ENCODE measurements at places on chromosomes 4 and X. TPM values are rescaled to one million over a fixed set of nuclear protein-coding genes. Genes with fewer than 3 reads are reported as not detected.

The ADAMTS3 gene
- total RNA-seq: not detected

- DNase-seq: no peak
Observed at GRCh38 chr4:66606908-66607307, 936.6 kb upstream of the EPHA5 start.

DNA sequence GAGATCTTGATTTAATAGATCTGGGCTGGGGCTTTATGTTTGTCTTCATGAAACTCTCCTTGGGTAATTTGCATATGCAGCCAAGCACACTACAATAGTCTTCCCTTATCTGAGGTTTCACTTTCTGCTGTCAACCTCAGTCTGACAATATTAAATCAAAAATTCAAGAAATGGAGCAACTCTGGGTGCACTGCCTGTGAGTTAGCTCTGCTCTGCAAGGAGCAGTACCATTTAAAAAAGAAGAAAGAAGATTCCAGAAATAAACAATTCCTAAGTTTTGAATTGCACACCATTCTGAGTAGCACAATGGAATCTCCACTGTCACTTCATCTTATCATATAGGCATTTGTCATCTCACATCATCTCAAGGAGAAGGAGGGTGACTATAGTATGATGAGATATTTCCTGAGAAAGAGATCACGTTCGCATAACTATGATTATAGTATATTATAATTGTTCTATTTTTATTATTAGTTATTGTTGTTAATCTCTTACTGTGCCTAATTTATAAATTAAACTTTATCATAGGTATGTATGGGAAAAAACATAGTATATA, 9.4 kb downstream of the FNIP2 start:
- DNase-seq: no peak

The PAGE4 gene
- not detected for total RNA-seq

GRCh38 chrX:25941087-25941486, 197.1 kb upstream of the MAGEB18 start:
- DNase-seq: no peak

The ADAM29 gene
- total RNA-seq: not detected

The P2RY4 gene
- 0.34 TPM for total RNA-seq

The TMLHE gene
- 19.5 TPM for total RNA-seq

- DNase-seq: no peak
Observed at GRCh38 chr4:89009761-89010369, 47.1 kb downstream of the FAM13A start.

DNA sequence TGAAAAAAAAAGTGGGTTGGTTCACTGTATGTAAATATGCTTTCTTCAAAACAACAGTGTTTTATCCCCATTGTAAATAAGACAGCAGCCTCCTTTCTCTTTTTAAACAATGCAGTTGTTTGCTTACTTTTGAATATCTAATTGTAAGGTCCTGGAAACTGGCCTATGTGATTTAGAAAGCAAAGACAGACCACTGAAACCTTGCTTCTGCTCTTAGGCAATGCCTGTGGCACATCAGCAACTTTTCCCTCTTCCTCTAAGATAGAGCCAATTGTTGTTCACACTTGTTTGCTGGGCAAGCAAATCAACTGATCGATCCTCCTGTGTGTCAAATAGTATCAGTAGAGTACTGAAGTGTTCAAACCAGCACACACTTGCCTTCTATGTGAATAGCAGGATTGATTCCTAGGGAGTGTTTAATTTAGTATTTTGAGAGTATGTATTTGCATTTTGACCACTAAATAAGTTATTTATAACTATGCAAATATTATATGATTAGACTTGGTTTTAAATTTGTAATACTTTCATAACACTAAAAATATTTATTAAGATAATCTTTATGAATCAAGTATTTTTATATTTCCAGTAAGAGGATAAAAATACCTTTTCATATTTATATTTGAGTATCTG, 55.4 kb upstream of the GRPR start:
- no peak for DNase-seq

DNA sequence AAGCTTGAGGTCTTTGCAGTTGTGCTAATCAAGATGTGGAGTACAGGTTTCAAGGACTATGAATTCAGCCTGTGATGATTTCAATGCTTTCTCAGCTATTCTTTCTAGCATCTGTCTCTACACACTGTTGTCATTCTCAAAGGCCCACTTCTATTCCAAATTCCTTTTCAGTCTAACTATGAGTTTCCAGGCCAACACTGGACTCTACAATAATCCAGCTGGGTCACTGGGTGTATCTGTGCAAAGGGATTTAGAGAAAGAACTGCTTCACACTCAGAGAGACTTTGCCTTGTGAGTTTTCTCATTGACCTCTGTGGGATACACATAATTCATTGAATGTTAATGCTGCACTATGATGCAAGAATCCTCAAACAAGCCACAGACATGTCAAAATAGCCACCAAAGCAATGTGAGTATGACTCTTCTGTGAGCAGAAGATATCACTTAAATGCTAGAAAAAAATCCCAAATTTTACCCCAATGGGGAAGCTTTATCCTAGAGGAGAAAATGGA, 171.8 kb upstream of the CLNK start:
- DNase-seq: no peak

The ASMT gene
- total RNA-seq: 0.21 TPM

DNA sequence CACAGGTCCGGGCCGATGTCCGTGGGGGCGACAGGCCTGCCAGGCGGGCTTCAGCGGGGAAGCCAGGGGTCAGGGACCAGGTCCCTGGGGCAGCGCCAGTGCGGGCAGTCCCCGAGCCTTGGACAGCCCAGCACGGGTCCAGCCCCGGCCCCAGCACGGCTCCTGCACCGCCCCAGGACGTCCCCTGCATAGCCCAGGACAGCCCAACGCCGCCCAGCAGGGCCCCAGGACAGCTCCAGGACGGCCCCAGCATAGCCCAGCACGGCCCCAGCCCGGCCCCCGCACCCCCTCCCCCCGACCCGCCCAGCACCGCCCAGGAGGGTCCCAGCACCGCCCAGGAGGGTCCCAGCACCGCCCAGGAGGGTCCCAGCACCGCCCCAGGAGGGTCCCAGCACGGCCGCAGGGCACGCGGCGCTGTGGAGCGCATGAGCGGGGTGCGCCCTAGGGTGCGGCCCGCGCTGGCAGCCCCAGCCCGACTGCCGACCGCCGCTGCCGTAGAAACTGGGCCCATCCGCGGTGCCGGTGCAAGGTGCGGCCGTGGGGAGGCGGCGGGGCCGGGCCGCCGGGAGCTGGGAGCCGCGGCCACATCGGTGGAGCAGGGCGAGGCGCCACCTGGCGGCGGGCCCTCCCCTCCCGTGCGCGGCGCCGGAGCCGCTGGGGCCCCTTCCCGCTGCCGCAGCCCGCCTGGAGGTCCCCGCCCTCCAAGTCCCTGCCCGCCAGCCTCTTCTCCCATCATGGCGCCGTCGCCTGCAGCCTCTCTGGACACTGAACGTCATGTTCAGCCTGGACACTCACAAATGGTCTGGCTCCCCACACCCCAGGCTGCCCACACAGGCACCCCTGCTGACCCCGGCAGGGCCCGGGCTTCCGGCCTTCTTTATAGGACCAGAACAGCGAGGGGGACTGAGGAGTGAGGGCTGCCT, 106.8 kb upstream of the NKX1-1 start:
- DNase-seq: peak; percentile 54

DNA sequence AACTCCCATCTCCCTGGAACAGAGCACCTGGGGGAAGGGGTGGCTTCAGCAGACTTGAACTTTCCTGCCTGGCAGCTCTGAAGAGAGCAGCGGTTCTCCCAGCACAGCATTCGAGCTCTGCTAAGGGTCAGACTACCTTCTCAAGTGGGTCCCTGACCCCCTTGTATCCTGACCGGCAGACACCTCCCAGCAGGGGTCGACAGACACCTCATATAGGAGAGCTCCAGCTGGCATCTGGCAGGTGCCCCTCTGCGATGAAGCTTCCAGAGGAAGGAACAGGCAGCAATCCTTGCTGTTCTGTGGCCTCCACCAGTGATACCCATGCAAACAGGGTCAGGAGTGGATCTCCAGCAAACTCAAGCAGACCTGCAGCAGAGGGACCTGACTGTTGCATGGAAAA, 244.1 kb upstream of the RASGEF1B start:
- DNase-seq: no peak

DNA sequence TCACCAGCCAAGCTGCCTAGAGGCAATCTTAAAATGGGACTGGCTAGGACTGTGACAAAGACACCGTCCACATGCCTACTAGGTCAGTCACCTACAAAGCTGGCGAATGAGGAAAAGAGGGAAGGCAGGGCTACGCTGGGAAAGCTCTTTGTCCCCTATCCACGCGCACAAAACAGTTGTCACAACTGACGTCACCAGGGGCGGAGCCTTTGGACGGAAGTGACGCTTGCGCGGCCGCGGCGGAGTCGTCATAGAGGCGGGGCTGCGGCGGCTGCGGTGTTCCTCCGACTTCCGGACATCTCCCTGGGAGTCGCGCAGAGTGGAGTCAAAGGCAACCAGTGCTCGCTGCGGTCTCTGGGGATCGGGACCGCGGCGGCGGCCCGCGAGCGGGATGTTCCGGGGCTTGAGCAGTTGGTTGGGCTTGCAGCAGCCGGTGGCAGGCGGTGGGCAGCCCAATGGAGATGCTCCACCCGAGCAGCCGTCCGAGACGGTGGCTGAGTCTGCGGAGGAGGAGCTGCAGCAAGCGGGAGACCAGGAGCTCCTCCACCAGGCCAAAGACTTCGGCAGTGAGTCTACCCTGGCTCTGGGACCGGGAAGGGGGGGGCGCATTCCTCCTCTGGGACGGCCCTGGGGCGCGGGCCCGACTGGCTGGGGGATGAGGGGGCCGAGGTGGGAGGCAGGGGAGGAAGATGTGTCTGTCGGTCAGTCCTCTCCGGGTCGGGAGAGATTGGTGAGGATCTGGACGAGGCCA, at the start of gene SYAP1:
Gene SYAP1, plus strand, starts transcription at position 279 of the 751 bp plus-strand sequence. Its CDS starts 113 bp downstream, at position 392.
- DNase-seq: peak; percentile 93

- DNase-seq: no peak
Observed at GRCh38 chr4:98967786-98968329, 27.7 kb upstream of the METAP1 start.

The SSX2B gene
- total RNA-seq: not detected

- no peak for DNase-seq
Observed at GRCh38 chrX:46404774-46405173, 140.4 kb downstream of the ZNF674 start.

DNA sequence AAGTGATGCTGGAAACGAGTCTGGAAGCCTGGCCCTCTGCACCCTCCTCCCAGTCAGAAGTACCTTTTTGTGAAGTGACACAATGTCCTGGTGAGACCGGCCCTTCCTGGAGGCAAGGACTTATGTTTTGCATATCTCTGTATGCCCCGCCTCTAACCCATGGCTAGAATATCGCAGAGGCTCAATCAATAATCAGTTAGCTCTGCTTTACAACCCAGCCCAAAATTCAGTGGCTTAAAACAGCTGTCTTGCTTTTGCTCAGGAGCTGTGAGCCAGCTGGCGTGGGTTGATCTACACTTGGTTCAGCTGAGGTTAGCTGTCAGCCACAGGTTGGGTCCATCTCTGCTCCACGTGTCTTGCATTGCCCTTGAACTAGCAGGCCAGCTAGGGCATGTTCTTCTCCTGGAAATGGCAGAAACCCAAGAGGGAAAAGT, 98.8 kb upstream of the METTL14 start:
- DNase-seq: no peak

GRCh38 chr4:37715889-37716402, 29.8 kb upstream of the RELL1 start:
- DNase-seq: peak; percentile 45

- DNase-seq: peak; percentile 83
Observed at GRCh38 chr4:183471946-183472708, 27.7 kb downstream of the CDKN2AIP start.

The TRIM75 gene
- total RNA-seq: not detected

The TMEM255A gene
- total RNA-seq: not detected

The CITED1 gene
- not detected for total RNA-seq

GRCh38 chrX:12080265-12080664, 58.0 kb upstream of the FRMPD4 start:
- DNase-seq: no peak

GRCh38 chrX:56729152-56729850, at the start of gene NBDY:
TSS of gene NBDY (plus strand) at chrX:56729243. CDS start at chrX:56729354, 111 bp downstream.
- peak; percentile 39 for DNase-seq

The MAGEA2 gene
- not detected for total RNA-seq

- DNase-seq: no peak
Observed at GRCh38 chr4:10033191-10033881, 12.0 kb upstream of the SLC2A9 start.

The ZNF518B gene
- total RNA-seq: 28.9 TPM

- no peak for DNase-seq
Observed at GRCh38 chr4:38366456-38366855, 297.5 kb upstream of the KLF3 start.

The MCF2 gene
- total RNA-seq: 0.46 TPM

DNA sequence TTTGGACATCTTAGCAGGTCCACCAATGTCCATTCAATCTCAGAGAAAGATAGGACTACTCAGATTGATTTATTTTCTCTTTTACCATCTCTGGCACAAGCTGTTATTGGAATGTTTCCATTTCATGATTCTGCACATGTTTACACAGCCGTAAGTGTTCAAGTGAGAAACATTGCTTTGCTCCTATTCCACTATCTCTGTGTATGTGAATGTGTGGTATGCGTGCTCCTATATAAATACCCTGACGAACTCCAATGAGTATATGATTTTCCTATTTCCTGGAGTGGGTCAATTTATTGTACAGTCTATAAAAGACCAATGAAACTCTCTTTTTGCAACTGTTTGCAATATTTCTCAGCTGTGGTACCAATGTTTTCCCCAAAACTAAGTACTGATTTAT, 221.0 kb upstream of the GALNT7 start:
- no peak for DNase-seq

- no peak for DNase-seq
Observed at GRCh38 chr4:153137159-153137558, 67.1 kb upstream of the TRIM2 start.

The CCNB3 gene
- total RNA-seq: 0.50 TPM

The GUCY1B1 gene
- 1.9 TPM for total RNA-seq

DNA sequence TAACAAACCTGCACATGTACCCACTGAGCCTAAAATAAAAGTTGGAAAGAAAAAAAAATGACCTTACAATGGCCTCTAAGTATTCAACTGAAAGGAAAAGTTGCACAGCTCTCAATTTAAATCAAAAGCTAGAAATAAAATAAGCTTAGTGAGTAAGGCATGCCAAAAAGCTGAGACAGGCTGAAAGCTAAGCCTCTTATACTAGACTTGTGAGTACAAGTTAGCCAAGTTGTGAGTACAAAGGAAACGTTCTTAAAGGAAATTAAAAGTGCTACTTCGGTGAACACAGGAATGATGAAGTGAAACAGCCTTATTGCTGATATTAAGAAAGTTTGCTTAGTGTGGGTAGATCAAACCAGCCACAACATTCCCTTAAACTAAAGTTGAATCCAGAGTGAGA, 707.9 kb upstream of the PITX2 start:
- no peak for DNase-seq

The NAT8L gene
- total RNA-seq: 1.5 TPM

DNA sequence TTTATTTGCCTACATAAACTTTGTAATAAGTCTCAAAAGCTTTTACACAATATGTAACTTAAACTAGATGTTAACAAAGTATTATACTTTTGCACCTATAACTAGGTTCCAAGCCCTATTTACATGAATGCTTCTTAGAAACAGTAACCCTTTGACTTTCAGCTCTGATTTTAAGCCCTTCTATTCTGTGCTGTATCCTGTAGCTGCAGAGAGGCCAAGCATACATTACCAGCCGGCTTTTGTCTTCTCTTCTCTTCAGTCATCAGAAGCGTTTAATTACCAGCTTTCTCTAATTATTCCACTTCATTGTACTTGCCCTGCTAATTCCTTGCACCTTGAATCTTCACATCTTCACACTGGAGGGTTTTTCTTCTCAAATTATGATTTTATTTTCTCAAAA, 403.1 kb downstream of the PDGFC start:
- DNase-seq: no peak
